H9 (cell line): ENCODE measurements at places on chromosomes 6 and 20.

DNA sequence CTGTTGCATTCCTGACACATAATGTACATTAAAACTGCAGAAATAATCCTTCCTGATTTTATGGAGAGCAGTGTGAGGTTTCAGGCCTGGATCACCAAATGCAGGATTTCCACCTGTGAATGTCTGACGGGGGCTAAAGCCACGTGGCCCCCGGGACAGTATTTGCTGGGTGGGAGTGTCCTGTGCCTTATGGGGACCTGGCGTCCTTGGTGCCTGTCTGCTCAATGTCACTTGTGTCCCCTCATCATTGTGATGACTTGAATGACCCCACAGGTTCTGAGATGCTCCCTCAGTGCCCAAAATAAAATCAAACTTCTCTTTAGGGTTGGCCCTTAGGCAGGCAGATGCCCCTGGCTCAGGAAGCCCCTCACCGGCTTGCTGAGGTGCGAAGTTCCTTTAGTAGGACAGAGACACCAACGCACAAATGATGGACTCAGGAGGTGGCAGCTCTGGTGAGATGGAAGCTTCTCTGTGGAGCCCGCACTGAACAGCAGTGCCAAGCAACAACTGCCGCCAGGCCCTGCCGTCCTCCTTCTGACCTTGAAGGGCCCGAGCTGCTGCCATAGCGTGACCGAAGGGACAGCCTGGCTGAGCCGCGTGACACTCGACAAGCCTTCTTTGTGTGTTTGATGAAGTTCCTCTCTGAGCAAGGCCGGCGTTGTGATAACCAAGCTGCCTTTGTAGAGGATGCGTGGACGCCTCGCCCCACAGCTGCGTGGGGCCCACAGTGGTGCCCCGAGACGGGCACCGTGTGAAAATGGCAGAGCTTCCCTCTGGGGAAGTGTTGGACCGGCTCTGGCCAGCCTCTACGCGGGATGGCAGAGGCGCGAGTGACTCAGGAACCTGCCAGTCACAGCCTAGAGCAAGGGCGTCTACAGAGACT is 30.9 kb downstream of the FRMD1 start:
- no peak for DNase-seq

GRCh38 chr20:14820771-14821170 is 483.4 kb upstream of the FLRT3 start:
- DNase-seq: no peak

DNA sequence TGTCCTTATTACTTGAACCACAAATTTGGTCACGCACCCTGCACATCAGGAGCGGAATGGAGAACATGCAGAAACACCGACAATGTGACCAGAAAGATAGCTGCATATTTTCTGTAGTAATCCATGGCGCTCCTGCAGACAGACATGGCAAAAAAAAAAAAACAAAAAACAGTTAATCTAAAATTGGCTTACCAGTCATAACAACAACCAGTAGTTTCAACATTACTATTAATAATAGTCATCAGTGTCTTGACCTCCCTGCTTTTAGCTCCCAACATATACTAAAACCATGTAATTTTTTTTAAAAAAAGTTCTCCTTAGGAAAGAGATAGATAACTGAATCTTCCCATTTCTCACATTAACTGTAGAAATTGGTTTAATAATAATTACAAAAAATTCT is 6.8 kb downstream of the CGA start:
- DNase-seq: no peak

DNA sequence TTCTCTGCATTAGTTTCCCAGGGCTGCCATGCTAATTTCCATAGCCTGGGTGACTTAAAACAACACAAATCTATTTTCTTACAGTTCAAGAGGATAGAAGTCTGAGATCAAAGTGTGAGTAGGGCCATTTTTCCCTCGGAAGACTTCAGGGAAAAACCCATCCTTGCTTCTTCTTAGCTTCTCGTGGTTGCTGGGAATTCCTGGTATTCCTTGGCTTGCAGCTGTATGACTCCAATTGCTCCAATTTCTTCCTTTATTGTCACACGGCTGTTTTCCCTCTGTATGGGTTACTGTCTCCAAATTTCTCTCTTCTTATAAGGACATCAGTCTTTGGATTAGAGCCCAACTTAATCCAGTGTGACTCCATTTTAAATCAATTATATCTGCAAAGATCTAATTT is 128.4 kb upstream of the JAG1 start:
- no peak for DNase-seq

GRCh38 chr20:4108495-4109306 is 93.3 kb upstream of the RNF24 start:
- peak; percentile 86 for DNase-seq

DNA sequence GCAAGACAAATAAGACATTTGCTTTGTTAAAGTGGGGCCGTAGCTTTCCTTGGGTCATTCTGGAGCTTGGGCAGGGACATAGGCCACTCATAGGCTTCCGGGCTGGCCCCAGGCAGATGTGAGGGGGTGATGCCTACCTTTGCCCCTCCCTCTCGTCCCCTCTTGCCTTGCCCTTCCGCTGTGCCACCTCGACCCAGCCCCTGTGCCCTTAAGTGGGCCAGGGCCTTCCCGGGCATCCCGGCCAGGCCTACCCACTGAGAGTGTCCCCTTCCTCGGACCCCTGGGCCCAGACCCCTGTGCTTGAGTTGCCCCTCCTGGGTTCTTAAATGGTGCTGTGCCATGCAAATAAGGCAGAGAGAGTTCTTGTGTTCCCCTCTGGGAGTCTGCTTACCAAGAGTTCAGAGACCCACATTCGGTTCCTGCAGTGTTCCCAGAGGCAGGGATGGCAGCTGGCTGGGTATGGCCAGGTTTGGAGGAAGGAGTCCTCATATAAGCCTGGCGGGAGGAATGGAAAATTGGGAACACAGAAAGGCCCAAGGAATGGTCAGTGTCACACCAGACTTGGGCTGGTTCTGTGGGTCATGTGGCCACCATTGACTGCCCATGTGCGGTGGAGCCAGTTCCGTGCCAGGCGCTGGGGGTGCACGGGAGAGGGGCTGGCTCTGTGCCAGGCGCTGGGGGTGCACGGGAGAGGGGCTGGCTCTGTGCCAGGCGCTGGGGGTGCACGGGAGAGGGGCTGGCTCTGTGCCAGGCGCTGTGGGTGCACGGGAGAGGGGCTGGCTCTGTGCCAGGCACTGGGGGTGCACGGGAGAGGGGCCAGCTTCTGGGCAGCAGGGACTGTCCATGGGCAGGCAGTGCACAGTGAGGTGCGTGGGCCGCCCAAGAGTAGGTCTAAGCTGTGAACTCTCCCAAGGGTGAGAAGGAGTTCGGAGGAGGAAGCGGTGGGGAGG is 173.5 kb upstream of the SNX9 start:
- DNase-seq: no peak

DNA sequence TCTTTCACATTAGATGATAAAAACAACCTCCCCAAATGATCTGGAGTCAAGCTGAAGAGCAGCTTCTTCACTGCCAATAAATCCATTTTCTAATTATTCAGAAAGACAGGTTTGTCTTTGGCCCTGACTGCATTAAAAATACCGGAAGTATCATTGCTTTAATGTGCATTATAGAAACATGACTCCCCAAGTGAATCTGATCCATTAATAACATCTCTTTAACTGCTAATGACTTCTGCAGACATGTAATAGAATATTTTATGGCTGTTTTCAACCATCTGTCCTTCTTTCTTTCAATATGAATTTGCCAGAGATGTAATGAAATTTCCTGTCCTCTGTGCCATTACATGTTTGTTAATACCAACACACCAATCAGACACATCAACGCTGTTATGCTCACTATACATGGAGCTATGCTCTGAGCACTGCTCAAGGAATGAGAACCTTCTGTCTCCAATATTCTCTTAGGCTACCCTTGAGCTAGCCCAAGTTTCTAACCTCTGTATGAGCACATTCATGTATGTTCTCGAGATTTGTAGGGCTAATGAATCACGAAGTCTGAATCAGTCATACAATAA is 87.8 kb downstream of the LYRM4 start:
- DNase-seq: no peak

GRCh38 chr20:58471193-58472164 is 43.7 kb downstream of the APCDD1L start:
- no peak for DNase-seq

DNA sequence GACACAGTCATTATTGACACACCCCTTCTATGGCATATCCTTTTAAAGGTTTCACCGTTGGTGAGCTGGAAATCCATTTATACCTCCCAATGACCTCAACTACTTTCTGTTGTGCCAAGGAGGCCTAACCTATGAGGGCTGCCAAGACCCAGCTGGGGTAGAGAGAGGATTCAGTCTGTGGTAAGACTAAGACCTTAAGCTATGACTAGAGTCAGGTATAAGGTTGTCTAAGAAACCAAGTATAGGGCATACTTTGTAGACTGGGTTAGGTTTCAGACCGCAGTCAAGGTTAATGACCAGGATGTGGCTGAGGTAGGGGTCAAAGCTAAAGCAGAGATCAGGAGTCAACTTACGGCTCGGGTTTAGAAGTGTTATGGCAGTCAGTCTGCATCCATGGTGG is 641.2 kb upstream of the CHD6 start:
- DNase-seq: no peak

- DNase-seq: no peak
Measured at GRCh38 chr6:130385064-130385695, 19.4 kb downstream of the TMEM200A start.

GRCh38 chr20:3404402-3404801 is 3.1 kb downstream of the DNAAF9 start:
- no peak for DNase-seq

DNA sequence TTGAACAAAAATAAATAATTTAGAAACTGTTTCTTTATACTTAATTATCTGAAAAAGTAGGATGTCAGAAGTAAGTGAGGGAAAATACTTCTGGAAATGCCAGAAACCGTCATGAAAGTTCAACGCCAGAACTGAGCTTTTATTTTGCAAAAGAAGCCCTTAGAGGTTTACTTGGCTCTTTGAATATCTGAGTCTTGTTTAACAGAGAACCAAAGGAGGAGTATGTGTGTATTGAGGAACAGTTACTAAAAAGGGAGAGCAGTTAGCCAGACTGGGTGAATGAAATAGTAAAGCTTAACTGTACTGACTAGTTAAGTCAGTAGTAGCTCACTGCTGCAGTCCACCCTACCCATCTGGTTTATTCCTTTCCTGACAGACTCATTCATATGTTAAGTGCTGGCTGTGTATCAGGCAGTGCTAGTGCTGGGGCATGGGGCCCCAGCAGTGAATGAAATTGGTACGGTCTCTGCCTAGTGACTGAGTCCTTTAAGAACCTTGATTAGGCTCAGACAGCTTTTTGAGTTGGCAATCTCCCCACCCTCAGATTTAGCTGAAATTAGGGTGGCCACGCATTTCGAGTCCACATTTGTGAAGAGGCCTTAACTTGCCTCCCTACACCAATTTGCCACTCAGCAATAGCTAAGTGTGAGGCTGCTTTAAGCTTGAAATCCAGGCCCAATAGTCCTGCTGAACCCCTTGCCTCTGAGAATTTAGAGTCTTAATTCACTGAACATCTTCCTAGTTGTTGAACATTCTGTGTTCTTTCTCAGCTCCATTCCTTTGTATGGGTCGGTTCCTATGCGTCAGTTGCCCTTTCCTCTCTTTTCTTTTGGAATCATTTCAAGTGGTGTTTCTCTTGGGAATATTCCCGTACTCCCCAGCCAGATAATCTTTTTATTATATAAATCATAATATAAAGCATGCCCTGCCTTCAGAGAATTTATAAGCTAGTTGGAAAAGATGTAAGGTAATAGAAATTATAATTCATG is 20.2 kb downstream of the MAP3K4 start:
- peak; percentile 76 for DNase-seq

DNA sequence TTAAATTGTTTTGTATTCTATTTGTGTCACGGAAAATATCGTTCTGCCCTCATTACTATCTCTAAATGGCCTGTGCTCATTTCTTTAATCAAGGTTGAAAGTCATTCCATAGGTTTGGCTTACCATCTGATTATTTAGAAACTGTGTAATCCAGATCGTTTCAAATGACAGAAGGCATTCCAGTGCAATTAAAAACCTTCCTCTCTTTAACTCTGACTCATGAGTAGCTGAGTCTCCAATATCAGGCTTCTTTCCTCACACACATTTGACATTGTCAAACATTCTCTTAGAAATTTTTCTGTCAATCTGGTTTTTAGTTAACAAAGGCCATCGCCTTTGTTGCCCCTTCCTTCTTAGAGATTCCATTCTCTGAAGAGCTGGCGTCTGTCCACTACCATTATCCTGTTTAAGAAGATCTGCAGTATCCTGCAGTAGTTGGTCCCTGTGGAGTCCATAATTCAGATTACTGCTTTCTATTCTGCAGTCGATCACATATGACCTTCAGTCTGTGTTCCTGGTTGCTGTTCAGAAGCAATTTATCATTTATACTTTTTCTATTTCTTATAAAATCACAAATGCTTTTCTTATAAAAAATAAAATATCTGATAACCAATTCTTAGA is 3.9 kb upstream of the TRDN start:
- DNase-seq: no peak

DNA sequence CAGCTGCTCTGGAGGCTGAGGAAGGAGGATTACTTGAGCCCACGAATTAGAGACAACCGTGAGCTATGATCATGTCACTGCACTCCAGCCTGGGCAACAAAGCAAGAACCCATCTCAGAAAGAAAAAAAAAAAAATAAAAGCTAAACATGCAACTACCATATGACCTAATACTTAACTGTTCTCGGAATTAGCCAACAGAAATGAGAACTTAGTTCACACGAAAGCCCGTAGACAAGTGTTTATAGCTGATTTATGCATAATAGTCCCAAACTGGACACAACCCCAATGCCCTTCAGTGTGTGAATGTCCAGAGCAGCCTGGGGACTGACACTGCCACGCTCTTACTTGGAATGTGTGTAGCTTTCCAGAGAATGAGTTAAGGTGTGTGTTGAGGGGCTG is 211.5 kb upstream of the PROKR2 start:
- no peak for DNase-seq

GRCh38 chr6:166760288-166760687 is 133.2 kb upstream of the RPS6KA2 start:
- no peak for DNase-seq

GRCh38 chr6:37725957-37726356 is 28.3 kb upstream of the MDGA1 start:
- no peak for DNase-seq

DNA sequence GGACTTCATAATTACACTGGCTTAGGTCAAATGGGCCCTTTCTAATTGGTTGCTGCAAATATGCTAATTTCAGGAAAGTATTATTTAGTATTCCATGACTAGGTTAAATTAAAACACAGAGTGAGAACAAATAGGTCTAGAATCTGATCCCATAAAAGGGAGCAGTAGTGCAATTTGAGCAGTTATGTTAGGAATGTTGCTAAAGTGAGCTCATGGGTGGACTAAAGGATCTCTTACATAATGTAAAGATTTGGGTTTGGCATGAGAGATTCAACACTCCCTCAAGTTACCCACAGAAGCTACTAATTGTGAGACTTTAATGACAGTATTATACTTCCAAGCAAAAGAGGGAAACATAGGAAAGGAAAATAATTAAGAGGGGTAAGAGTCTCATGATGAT is 109.1 kb downstream of the C6orf58 start:
- no peak for DNase-seq

- no peak for DNase-seq
Measured at GRCh38 chr6:28758818-28759235, 165.0 kb downstream of the TRIM27 start.

GRCh38 chr6:30769088-30769852 is 24.9 kb upstream of the IER3 start:
- peak; percentile 79 for DNase-seq
